ENCODE measurements at places on chromosomes 5 and 9. TPM values are rescaled to one million over a fixed set of nuclear protein-coding genes. Genes with fewer than 3 reads are reported as not detected.

- no peak for DNase-seq
These were observed 31.4 kb downstream of the ACTBL2 start for GRCh38 chr5:57450991-57451876.

Gene EMB
- 8.7 TPM for total RNA-seq

DNA sequence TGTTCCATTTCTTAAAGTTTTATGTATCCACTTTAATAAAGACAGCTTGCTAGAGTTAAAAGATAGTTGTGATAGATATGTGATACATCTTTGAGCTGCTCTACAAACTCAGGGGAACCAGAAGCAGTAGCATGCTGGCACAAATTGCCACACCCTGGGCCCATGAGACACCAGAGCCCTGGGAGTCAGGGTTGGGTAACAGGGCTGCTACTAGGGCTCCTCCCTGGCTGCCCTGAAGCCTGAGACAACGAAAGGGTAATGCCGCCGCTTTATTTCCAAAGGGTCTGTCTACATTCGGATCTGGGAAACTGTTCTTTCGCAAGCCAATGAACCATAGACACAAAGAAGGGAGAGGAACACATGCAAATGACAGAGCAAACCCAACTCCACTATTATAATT, 29.2 kb downstream of the PTPN3 start:
- DNase-seq = no peak

DNA sequence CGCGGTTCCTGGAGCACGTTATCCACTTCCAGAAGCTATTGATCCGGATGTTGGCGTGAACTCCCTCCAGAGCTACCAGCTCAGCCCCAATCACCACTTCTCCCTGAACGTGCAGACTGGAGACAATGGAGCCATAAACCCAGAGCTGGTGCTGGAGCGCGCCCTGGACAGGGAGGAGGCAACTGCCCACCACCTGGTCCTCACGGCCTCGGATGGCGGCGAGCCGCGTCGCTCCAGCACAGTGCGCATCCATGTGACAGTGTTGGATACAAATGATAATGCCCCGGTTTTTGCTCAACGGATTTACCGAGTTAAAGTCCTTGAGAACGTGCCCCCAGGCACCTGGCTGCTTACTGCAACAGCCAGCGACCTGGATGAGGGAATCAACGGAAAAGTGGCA, 809 bp downstream of the PCDHGA9 start:
- DNase-seq = no peak

DNA sequence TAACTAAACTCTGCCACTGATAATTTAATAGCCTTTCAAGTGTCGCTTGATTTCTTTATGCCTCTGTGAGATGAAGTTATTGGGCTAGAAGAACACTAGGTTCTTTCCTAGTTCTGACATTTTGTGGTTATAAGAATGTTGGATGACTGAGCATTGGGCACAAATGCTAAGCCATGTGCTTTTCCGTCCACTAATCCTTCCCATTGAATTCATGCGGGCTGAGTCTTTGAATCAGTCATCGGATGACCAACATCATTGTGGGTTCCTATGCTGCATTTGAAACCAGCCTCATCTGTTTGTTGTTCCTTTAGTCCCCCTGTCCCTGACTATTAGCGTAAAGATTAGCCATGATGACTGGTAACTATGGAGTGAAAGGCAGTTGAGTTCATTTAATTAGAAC, 58.5 kb downstream of the ALDH1A1 start:
- no peak for DNase-seq

DNA sequence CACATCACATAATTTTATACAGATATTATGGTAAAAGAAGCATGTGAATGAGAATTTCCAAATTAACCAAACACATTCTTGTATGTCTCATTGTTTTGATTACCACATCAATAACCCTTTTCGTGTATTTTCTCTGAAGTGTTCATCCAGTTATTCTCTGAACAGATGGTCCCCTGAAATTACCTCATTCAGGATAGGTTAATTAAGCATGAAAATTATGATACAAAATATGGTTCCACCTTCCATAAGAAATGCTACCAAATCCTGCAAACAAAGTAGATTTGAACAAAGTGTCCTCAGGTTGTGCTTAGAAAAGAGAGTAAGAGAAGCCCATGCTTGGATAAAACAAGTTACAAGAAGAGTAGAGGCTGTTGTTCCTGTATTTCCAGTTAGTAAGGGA, 83.1 kb upstream of the LMNB1 start:
- no peak for DNase-seq

DNA sequence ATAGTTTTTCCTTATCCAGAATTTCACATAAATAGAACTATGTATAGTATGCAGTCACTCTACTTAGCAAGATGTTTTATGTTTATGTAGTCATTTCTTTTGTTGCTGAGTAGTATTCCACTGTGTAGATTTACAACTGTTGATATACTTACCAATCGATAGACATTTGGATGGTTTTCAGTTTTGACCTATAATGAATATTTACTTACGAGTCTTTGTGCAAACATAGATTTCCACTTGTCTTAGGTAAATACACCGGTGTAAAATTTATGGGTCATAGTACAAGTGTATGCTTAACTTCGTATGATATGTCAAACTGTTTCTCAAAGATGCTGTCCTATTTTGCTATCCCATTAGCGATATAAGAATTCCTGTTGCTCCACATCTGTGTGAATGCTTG, 19.7 kb upstream of the OR2K2 start:
- no peak for DNase-seq

DNA sequence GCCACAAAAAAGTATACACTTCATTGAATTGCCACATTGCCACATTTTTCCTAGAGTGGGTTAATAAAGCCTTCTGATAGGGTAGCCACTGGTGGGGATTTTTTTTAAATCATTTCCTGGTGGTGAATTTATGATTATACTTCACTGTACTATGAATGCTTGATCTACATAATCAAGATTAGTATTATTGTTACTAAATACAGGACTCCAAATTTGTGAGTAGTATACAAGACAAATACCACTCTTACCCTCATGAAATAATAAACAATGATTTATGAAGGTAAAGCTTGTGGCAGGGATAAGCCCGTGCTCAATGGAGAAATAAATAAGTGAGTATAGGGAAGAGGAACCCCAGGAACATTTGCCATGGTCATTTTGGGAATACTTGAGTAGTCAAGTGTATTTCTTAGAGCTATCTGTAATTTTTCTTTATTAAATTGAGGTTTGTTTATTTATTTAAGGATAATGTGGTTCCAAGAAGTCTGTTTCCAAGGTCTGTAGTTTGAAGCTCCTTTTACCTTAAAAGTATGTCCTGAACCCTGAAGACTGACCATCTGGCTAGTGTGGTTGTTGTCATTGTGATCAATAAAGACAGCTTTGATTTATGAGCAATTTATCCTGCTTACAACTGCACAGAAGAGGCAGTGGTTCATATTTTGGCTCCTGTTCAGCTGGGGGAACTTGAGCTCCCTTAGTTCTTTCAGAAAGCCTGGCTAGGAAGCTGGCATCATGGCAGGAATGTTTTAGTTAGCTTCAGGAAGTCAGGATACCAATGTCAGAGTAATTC, 118.6 kb downstream of the ZSWIM6 start:
- peak; percentile 65 for DNase-seq

DNA sequence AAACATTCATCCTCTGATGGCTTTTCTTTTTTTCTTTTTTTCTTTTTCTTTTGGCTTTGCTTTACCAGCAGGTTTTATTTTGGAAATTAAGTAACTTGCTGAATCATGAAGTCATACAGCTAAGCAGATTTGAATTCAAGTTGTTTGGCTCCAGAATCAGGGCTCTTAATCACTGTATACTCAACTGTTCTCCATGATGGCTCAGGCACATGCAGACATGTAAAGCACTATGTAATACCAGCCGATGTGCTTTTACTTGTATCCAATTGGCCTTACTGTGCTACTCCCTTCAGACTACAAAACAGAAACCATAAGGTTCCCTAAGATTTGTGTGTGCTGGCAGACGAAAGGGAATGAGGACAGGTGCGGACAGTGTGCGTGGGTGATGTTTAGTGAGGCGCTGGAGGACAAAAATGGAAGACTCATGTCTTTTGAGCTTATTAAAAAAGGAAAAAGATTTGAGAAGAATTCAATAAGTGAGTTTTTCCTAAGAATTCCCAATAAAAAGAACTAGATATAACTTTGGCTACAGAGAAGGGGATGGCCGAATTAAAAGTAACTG, 44.7 kb upstream of the OTP start:
- no peak for DNase-seq

Data from spinal cord (tissue), 10 donors.